Activated CD8-positive, alpha-beta memory T cell treated with anti-CD3 and anti-CD28 coated beads for 1 hour (primary cell): ENCODE measurements at places on chromosomes 2 and 18.

DNA sequence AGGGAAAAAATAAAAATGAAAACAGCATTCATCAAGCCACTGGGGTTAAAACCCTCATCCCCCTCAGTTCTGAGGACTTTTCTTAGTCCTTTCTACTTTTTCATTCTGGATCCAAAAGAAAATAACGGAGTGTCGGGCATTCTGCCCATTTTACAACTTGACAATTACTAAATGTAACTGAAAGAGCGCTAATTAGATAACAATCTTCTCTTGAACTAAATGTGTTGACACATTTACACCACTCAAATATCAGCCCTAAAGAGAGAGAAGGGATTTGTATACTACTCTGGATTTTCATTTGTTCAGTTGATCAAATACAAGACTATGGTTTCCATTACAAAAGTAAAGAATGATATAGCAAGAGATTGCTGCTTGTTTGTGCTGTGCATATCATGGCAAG is 27.5 kb downstream of the ABCA12 start:
- no peak for DNase-seq

- no peak for DNase-seq
Observed at GRCh38 chr18:10319026-10319425, 135.4 kb upstream of the APCDD1 start.

DNA sequence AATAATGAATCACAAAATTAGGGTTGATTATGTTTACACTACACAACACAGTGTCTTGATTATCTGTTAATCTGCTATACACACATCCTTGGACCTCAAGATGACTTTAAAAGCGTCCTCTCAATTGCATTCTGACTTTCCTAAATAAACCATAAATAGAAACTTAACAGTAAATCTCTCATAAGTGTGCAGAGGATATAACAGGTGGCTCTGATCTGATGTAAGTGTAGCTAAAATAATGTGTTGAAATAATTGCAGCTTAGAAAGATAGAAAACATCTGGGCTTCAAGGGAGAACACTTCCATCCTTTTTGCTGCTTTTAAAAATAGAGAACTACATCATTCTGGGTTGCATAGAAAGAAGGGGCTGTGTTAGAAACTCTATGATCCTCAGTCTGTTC is 78.4 kb upstream of the EFEMP1 start:
- DNase-seq, result no peak

- no peak for DNase-seq
Observed at GRCh38 chr2:25090801-25091200, 48.9 kb downstream of the EFR3B start.

GRCh38 chr2:41896186-41896846 is 151.5 kb upstream of the PKDCC start:
- DNase-seq, result no peak

- DNase-seq, result no peak
Observed at GRCh38 chr2:204681412-204681811, 136.1 kb downstream of the PARD3B start.
